Fibroblast of lung (primary cell): ENCODE measurements at places on chromosomes 12 and 14. TPM values are rescaled to one million over a fixed set of nuclear protein-coding genes. Genes with fewer than 3 reads are reported as not detected.

PAX9 gene
- total RNA-seq, result not detected in 2 replicates

PCNX4 gene
- 69.9 and 95.0 TPM in 2 replicates for total RNA-seq

GLIPR1L1 gene
- total RNA-seq, result under 0.01 TPM in 1 of 2 replicates, not detected in the other

RTL1 gene
- total RNA-seq, result not detected in 2 replicates

PLEK2 gene
- total RNA-seq, result 0.17 and 0.51 TPM in 2 replicates

AICDA gene
- not detected in 2 replicates for total RNA-seq

OAS1 gene
- total RNA-seq, result 1.8 and 3.6 TPM in 2 replicates

CLEC9A gene
- total RNA-seq, result not detected in 2 replicates

NFATC4 gene
- 33.1 and 59.9 TPM in 2 replicates for total RNA-seq

INSM2 gene
- not detected in 2 replicates for total RNA-seq

TEX52 gene
- not detected in 2 replicates for total RNA-seq

C12orf42 gene
- not detected in 2 replicates for total RNA-seq

CCDC184 gene
- under 0.01 and 0.17 TPM in 2 replicates for total RNA-seq

CREBL2 gene
- 46.7 and 59.5 TPM in 2 replicates for total RNA-seq

OR4K14 gene
- total RNA-seq, result not detected in 2 replicates

TMEM119 gene
- 132 and 358 TPM in 2 replicates for total RNA-seq

OR4E2 gene
- not detected in 2 replicates for total RNA-seq

GPR162 gene
- 11.1 and 11.8 TPM in 2 replicates for total RNA-seq

RHNO1 gene
- 16.7 and 29.7 TPM in 2 replicates for total RNA-seq

OTUB2 gene
- total RNA-seq, result 1.5 and 2.3 TPM in 2 replicates

SIX1 gene
- total RNA-seq, result 1.8 and 8.3 TPM in 2 replicates

HEBP1 gene
- 23.6 and 33.7 TPM in 2 replicates for total RNA-seq

SMOC1 gene
- not detected in 2 replicates for total RNA-seq

KRT77 gene
- not detected in 2 replicates for total RNA-seq

B3GNT4 gene
- under 0.01 and 0.33 TPM in 2 replicates for total RNA-seq

ASCL1 gene
- total RNA-seq, result not detected in 2 replicates

SPIC gene
- not detected in 2 replicates for total RNA-seq

DUSP6 gene
- total RNA-seq, result 49.8 and 50.0 TPM in 2 replicates

PPP4R4 gene
- 0.51 and 0.99 TPM in 2 replicates for total RNA-seq

NKX2-1 gene
- not detected in 2 replicates for total RNA-seq

KMT2D gene
- 21.1 and 33.0 TPM in 2 replicates for total RNA-seq

KRT75 gene
- total RNA-seq, result not detected in 2 replicates

PTGDR gene
- total RNA-seq, result not detected in 2 replicates

SPX gene
- 0.50 and 1.3 TPM in 2 replicates for total RNA-seq
